Hematopoietic multipotent progenitor cell (in vitro differentiated cells): ENCODE measurements at places on chromosomes 12 and 14. TPM values are rescaled to one million over a fixed set of nuclear protein-coding genes. Genes with fewer than 3 reads are reported as not detected.

Gene BDKRB1
- not detected for total RNA-seq

Gene AMN
- total RNA-seq: 3.0 TPM

Gene ZNF740
- total RNA-seq: 14.0 TPM

Gene KCNC2
- not detected for total RNA-seq

Gene ZC2HC1C
- 0.54 TPM for total RNA-seq

Gene FGF23
- not detected for total RNA-seq

Gene PEBP1
- total RNA-seq: 184 TPM

Gene CLEC2A
- total RNA-seq: not detected

Gene FAM222A
- total RNA-seq: 0.81 TPM

GRCh38 chr14:79137836-79138235, 967.7 kb downstream of the NRXN3 start:
- DNase-seq: no peak

DNA sequence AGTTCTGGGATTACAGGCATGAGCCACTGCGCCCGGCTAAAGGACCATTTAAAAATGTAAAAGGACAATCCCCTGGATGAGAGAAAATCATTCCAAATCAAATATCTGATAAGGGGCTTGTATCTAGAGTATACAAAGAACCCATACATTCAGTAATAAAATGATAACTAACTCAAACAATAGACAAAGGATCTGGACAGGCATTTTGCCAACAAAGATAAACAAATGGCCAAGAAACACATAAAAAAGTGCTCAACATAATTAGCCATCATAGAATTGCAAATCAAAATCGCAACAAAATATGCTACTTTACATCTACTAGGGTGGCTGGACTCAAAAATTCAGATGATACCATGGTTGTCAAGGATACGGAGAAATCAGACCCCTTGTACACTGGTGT, 8.5 kb upstream of the BICD1 start:
- no peak for DNase-seq

DNA sequence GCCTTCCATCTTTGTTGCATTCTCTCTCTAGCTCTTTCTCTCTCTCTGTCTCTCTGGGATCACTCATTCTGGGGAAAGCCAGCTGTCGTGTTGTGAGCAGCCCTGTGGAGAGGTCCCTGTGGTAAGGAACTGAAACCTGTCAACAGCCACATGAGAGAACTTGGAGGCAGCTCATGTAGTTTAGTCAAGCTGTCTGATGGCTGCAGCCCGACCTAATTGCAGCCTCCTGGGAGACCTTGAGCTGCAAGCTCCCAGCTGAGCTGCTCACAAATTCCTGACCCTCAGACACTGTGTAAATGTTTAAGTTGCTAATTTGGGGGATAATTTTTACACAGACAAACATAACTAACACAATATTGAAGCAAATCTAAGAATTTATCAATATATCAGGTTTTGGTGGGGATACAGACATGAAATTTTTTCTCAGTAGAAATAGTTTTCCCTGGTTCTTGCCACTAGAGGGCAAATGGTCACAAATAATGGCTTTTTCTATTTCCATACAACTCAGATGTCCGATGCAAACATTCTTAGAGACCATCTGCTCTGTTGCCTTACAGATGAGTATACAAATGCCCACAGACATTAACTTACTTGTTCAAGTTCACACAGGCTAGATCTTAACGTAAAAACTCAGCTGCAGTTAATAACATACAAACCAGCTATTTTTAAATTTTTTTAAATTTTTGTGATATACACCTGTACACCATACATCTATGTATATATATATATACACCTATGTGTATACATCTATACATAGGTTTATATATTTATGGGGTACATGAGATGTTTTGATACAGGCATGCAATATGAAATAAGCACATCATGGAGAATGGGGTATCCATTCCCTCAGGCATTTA, 15.5 kb upstream of the KRR1 start:
- DNase-seq: peak; percentile 31

GRCh38 chr14:62071039-62071438, 308.8 kb downstream of the SNAPC1 start:
- DNase-seq: no peak

GRCh38 chr12:49440035-49440434, 72.8 kb downstream of the SPATS2 start:
- no peak for DNase-seq

- peak; percentile 49 for DNase-seq
Observed at GRCh38 chr12:53500142-53500775, 824 bp upstream of the TARBP2 start.

GRCh38 chr12:46127656-46128055, 137.3 kb upstream of the SCAF11 start:
- DNase-seq: no peak

GRCh38 chr12:51323966-51324895, at the start of gene BIN2:
Gene BIN2 (minus strand): TSS chr12:51324174. CDS start chr12:51324102, 72 bp downstream.
- DNase-seq: peak; percentile 40

DNA sequence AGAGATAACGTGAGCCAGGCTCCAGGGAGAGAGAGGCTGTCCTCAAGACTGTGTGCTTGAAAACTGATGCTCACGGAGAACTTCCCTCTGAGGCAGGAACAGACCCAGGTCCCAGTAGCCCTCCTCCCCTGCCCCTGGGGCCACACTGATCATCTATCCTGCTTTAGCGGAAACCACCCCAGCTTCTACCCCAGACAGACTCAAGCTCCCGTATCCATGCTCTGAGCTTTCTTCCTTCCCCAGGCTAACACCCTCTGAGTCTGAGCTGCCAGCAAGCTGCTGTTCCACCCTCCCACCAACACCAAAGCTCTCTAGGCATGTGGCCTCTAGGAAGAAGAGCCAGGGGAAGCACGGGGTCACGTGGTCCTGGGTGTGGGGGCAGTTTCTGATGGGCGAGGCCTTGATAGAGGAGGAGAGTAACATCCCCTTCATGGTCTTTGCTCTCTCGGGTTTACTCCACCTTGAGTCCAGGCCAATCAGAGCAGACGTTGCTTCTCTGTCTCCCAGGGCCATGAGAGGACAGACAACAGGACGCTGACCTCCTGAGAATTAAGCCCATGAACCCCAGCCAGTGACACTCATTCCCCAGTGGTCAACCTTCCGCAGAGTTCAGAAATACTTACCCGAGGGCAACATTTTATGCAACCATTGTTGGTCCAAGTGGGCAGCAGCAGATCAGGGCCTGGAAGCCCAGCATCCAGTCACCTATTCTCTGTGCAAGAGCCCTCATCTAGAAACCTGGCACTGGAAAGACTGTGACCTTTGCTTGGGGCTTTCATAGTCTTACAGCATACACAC, 1.4 kb downstream of the PCK2 start:
- no peak for DNase-seq

GRCh38 chr12:70691018-70691672, 53.9 kb upstream of the PTPRB start:
- no peak for DNase-seq

DNA sequence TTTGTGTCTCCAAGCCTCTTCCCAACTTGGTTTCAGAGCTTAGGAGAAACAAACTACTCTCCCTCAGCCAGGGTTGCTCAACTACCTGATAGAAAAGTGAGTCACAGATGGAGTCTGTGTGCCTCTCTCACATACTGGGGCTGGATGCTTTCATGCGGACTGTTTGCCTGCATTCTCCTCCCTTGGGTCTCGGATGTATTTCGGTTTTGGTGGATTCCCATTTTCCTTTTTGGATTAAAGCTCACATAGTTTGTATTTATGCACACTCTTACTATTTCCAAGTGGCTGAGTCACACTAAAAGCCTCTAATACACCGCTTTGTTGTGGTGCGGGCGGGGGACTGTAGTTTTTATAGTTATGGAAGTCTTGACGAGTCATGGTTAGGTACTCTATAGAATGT, 505.4 kb downstream of the LRFN5 start:
- no peak for DNase-seq

GRCh38 chr12:70796989-70797388, 123.5 kb downstream of the PTPRR start:
- DNase-seq: no peak

GRCh38 chr14:99810559-99810874, 17.3 kb downstream of the EML1 start:
- DNase-seq: no peak

DNA sequence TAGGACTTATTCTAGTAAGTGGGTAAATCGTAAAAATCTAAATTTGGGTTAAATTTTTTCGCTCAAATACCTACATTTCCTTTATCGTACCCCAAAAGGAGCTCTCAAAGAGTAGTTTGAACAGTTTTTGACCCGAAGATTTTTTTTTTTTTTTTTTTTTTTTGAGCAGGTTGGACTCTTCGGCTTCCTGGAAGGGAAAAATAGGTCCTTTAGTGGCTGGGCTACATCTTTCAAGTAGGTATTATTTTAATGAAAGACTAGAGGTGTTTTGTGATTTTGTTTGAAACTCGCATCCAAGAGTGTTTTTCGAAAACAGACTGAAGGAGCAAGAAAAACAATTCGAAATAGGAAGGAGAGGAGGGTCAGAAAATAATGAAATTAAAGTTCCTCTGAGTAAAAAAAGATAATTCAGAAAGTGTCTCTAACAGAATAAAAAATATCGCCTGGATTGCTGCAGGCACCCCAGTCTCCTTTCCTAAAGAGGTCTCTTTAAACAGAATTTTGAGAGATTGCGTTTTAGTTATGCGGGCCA, 6.0 kb downstream of the CDKN1B start:
- DNase-seq: no peak

DNA sequence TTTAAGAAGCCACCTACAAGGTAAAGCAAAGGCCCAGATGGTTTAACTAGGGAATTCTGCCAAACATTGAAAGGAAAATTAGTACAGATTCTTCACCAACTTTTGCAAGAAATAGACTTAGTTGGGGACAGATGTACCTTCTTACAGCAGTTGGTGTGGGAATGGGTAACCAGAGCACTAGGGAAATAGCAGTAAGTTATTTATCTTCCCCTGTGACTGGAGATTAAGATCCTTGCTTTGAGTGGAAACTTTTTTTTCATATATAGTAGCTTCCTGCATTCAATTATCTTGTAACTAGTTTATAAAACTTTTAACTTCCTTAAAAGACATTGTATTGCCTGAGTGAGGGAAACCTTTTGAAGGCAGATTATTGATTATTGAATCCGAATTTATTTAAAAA, 44.2 kb downstream of the ARID2 start:
- DNase-seq: no peak

DNA sequence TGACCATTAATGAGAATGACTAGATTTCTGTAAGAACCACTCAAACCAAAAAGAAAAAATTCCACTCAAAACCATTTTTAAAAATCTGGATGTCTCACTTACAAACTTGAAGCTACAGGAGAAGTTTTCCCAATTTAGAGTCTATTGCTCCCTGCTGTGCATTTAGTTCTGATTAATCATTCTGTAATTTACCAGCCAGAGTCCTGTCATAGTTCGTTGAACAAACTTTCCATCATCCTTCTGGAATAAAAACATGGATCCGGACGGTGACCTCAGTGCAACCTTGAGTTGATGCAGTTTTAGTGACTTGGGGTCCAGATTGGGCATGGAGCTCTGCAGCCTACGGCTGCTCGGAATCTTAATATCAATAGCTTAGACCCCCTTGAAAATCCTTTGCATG, 73.4 kb downstream of the PRMT8 start:
- DNase-seq: no peak

- DNase-seq: no peak
Observed at GRCh38 chr14:93100100-93100499, 15.6 kb downstream of the ITPK1 start.

DNA sequence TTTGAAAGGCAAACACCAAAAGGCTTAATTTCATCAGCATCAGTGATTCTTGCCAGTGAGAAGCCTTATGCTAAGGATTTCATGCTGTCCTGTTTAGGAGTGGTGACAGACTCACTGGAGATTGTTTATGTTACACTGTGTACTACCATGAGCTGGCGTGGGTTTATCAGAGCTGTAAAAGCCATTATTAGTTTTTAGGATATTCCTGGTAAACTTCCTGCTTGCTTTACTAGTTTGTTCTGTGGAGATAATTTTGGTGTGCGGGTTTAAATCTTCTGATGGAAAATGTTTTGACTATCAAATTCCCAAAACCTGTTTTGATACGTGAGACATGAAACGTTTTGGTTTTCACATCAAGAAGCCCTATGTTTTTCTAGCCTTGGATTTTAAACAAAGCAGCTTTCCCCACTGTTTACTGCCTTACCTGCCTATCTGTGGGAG, 15.2 kb downstream of the PPFIBP1 start:
- no peak for DNase-seq

DNA sequence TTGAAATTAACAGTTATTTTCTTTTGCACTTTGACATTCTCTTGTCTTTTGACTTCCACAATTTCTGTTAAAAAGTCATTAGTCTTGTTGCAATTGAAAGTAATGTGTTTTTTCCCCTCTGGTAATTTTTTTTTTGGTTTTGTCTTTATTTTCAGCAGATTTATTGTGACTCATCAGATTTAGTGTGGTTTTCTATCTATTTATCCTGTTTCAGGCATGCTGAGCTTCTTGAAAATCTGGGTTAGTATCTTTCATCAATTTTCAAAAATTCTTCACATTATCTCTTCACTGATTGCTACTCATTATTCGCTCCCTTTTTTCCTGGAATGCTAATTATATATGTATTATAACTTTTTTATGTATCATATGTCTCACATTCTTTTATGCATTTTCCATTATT, 15.3 kb upstream of the NTF3 start:
- no peak for DNase-seq

GRCh38 chr12:114623737-114624136, 60.2 kb downstream of the TBX3 start:
- DNase-seq: no peak

DNA sequence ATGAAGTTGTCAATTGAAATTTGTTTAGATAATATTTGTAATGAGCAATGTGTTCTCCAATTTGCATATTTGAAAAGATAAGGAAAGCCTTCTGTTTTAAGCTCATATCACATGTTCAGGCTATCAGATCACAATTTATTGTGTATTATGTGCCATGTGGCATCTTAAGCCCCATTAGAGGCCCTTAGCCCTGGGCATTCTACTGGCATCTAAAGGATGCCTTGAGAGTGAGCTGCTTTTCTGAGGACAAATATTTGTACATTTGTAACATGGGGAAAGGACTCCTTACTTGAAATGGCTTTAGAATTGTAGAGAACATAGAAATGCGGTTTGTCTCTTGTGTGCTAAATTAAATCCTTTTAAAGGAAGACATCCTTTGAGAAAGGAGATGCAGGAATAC, 62.2 kb downstream of the RMST start:
- DNase-seq: no peak

DNA sequence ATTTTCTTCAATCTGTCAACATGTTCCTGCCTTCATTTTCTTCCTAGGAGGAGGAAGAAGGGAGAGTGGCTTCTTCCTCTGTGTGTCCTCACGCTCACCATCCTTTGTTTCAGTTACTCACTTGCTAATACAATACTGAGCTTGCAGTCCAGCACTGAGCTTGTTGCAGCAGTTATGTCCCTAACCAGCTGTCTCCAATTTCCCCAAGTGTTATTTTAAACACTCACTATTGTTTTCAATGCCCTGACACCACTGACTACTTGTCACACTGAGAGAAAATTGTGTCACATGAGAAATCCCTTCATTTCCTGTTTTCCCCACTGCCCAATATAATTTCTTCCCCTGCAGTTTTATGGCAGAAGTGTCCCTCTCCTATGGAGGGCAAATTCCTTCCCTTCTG, 53.4 kb downstream of the HSD17B6 start:
- no peak for DNase-seq

GRCh38 chr12:91772411-91772810, 373.2 kb downstream of the BTG1 start:
- DNase-seq: no peak
